ENCODE measurements at places on chromosomes 2 and 18. TPM values are rescaled to one million over a fixed set of nuclear protein-coding genes. Genes with fewer than 3 reads are reported as not detected.

- DNase-seq: no peak
Observed at GRCh38 chr2:132549935-132550670, 119.9 kb downstream of the LYPD1 start.

DNA sequence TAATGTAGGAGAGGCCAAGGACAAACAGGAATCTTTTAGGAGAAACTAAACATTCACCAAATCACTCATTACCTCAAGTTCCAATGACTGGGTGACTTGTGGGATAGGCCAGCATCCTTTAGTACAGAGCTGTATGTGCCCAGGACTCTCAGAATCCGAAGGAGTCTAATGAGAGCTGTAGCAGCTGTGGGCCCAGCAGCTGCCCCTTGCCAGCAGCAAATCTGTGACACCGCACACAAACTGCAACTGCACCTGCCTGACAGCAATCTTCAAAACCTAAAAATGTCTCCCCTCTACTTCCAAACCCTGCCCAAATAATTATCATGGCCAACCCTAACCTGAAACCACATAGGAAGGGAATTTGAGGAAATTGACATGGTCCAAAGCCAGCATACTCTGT, 44.5 kb upstream of the ACVR2A start:
- DNase-seq: no peak

GRCh38 chr2:68423966-68424650, 43.0 kb downstream of the FBXO48 start:
- DNase-seq: no peak

DNA sequence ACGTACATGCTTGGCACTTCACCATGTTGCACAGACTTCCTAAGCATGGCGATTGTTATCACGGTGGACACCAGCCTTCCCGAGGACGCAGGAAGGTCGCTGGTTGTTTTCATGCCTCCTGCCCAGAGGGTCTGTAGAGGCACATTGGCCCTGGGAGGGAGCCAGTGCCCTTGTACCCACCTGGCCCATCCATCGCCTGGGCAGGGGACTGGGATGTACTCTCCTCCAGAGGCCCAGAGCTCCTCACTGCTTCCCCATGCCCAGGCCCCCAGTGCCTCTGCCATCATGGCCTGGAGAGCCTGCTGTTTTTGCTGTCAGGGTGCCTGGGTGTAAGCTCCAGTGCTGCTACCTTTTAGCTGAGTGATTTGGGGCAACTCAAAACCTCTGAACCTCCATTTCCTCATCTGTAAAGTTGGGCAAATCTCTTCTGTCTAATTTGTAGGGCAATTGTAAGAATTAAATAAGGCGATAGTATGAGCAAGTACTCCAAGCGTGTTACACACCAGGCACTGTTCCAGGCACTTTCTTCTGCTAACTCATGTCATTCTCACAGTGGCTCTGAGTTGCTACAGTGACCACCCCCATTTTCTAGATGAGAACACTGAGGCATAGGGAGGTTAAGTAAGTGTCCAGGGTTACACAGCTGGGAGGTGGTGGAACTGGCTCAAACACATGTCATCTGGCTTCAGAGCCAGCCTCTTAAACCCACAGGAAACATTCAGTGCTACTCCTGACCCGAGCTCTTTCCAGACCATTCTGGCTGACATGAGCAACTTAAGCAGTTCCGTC, 45.3 kb downstream of the GREB1 start:
- DNase-seq: no peak

DNA sequence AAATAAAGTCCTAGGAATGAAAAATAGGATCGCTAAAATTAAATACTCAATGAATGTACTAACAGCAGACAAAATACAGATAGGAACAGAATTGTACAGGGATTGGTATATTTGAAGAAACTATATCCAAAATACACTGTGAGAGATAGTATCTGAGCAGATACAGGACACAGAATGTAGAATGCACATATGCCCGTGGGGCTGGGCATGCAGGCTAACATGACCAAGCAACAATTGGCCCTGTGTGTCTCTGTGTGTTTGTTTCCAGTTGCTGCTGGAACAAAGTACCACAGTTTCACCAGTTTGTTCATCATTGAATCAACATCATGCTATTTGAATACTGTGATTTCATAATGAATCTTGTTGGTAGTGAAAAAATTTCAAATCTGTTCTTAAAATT, 127.6 kb downstream of the PMAIP1 start:
- no peak for DNase-seq

DNA sequence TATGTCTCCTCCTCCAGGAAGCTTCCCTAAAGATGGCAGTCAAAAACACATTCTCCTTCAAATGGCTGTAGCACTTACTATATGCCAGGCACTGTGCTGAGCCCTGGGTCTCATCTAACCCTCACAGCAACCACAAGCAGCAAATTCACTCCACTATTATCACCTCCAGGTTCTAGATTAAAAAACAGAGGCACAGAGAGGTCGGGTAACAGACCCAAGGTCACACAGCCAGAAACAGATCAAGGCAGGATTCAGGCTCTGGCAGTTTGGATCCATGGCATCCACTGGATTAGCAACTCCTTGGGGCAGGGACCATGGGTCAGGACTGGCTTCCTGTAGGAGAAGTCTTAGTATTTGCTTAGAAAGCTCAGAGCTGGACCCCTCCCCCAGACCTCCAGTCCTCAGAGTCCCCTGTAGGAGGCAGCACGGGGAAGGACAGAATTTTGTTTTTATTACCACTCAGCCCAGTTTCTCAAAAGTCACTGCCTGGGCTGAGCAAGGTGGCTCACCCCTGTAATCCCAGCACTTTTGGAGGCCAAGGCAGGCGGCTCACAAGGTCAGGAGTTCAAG, 34.4 kb downstream of the ZFP36L2 start:
- no peak for DNase-seq

DNA sequence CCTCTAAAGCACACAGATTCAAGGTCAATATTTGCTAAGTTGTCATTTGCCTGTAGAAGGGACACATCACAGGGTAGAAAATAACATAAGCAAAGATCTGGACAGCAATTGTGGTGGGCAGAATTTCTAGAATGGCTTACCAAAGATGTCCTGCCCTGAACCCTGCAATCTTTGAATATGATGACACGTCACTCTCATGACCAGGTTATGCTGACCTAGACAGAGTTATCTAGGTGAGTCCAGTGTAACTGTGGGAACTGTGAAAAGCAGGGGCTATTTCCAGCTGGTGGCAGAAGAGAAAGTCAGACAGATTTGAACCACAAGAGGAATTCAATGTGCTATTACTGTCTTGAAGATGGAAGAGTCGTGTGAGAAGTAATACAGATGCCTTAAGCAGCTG, 112.3 kb upstream of the CNGA3 start:
- DNase-seq: no peak

DNA sequence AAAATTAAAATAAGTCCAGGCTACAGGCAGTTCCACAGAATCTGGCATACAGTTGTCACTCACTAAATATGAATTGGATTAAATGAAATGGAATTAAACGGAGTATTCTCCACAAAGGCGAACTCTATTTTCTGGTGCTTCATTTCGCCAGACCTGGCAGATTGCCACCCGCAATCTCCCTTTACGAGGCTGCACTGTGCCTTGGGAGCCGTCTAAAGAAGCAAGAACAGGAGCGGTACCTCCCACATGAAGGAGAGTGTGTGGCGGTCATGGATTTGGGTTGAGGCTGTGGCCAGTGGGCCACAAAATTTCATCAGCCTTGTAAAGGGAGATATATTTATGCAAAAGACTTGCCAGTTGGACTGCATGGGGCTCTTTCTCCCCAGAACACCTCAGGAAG, 151.0 kb downstream of the OSR1 start:
- no peak for DNase-seq

DNA sequence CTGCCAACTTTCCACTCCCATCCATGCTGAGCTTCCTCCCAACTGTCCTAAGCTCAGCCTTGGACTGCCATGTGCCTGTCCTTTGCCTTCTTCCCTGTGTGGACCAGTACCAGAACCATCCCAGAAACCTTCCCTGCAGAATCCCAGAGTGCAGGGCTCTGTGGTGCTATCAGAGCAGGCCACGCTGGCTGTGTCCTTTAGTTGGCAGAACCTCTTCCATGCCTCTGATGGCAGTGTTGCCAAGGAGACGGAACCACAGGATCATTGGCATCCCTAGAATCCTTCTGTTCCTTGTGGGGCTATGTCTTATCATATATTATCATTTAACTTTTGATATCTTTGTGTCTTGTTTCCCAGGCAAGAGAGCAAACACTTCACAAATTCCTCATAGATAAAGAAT, 73.0 kb upstream of the NOSTRIN start:
- no peak for DNase-seq

DNA sequence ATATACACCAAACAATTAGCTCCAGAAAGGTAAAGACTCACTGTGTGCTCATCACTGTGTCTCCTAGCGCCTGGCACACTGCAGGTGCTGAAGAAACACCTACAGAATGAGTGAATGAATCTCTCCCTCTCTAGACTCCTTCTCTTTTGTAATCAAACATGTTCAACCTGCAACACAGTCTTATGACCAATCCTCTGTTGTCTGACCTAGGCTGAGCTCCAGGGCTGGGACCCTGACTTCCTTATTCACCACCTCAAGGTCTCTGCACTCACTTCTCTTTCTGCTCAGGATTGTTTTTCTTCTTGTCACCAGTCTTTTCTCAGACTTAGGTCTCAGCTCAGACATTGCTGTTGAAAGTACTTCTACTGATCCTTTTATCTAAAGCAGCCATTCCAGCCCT, 9.8 kb downstream of the CKAP2L start:
- no peak for DNase-seq

- no peak for DNase-seq
Observed at GRCh38 chr2:13009027-13009642, 292.4 kb downstream of the TRIB2 start.

- DNase-seq: no peak
Observed at GRCh38 chr2:41241325-41242000, 789.6 kb upstream of the SLC8A1 start.

DNA sequence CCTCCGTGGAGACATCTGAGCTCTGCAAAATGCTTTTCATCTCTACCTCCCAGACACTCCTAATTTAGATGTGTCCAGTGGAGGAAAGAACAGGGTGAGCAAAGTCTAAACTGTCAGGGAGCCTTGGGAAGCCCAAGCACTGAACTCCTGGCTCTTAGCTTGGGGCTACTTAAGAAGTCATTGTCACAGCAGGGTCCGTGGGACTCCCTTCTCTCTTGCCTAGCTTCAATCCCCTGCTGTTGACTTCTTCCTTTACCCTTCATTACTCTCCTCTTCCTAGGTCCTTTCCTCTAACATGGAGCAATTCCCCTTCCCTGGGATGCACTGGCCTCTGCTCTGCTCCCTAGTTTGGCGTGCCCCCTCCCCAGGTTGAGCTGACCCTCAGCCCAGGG, 3.4 kb downstream of the OSR1 start:
- no peak for DNase-seq

Gene SLC38A11
- total RNA-seq: 0.46 TPM

Gene RTP5
- not detected for total RNA-seq

Gene SKOR2
- not detected for total RNA-seq

Gene RGPD5
- 97.9 TPM for total RNA-seq

Gene SCN9A
- 0.10 TPM for total RNA-seq

Gene RAMP1
- total RNA-seq: 17.6 TPM

Gene CAPN14
- 0.05 TPM for total RNA-seq

Gene LBX2
- 9.6 TPM for total RNA-seq

All from Panc1 (cell line).